ENCODE measurements at places on chromosomes 1 and 21.

GRCh38 chr1:228828151-228828550 lies 92.9 kb downstream of the RHOU start:
- no peak for DNase-seq

- DNase-seq, result no peak
These were observed 35.7 kb upstream of the RCC1 start for GRCh38 chr1:28470146-28470545.

DNA sequence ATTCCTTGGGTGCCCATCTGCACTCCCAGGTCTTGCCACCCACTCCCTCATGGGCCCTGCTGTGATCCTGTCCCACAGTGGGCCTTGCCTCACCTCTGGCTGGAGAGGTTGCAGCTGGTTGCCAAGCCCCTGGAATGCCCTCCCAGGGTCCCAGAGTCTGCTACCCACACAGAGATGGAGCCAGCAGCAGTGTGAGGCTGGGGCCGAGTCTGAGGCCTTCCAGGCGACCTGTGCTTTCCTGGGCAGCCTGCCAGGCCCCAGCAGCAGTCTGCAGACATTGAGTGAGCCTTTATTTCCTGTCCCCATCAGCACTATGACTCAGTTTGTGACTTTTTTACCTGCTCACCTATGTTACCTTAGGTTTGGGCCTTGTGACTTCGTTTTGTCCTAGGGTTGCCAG lies 25.0 kb upstream of the TSPAN2 start:
- peak; percentile 34 for DNase-seq

GRCh38 chr21:35044770-35045541 lies 4.1 kb downstream of the RUNX1 start:
- no peak for DNase-seq

DNA sequence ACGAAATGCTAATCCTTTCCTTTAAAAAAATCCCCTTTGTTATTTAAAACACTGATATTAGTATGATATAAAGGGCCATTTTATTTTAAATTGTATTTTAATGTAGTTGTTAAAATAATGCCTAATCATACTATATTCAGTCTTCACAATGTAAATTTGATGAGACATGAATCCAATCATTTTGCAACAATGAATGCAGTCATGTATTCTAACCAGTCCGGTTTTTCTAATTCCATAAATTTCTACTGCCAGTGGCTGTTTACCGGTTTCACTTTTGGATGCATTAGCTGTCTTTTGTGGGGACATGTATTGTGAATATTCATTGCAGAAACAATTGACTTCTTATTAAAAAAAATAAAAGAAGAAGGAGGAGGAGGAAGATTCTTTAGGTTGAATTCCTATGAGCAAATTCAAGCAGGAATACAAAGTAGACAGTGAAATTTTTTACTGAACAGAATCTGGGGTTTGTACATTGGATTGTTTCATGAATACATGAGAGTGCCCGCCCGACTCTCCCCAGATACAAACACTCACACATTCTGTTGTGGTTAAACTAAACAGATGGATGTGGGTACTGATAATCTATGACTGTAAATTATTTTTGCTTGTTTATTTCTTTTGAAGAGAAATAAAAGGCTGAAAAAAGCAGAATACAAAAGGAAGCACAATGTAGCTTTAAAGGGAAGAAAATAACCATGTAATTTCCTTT lies 624.8 kb upstream of the PTBP2 start:
- DNase-seq, result no peak

GRCh38 chr1:36322786-36323635 lies 434 bp downstream of the EVA1B start:
- DNase-seq, result no peak

- DNase-seq, result no peak
These were observed 46.2 kb downstream of the OSBPL9 start for GRCh38 chr1:51663105-51663504.

- DNase-seq, result no peak
These were observed 272.9 kb upstream of the C1orf174 start for GRCh38 chr1:4172644-4173599.

DNA sequence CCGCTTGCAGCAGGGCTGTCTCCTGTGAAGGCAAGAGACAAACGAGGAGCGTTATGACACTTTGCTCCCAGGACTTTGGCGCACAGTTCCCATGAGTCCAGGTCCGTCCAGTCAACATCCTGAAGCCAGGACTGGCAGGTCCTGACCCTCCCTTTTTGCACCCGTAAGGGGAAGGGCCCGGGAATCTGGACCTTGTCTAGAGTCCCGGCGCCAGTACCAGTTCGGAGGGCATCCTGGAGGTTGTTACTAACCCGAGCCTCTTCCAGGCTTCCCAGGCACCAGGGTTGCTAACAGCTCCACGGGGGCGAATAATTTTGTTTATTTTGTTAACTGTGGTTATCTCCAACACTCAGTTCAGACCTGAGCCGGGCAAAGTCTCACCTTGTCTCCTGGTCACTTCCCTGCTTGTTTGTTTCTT lies 682 bp upstream of the RWDD3 start:
- DNase-seq, result no peak

DNA sequence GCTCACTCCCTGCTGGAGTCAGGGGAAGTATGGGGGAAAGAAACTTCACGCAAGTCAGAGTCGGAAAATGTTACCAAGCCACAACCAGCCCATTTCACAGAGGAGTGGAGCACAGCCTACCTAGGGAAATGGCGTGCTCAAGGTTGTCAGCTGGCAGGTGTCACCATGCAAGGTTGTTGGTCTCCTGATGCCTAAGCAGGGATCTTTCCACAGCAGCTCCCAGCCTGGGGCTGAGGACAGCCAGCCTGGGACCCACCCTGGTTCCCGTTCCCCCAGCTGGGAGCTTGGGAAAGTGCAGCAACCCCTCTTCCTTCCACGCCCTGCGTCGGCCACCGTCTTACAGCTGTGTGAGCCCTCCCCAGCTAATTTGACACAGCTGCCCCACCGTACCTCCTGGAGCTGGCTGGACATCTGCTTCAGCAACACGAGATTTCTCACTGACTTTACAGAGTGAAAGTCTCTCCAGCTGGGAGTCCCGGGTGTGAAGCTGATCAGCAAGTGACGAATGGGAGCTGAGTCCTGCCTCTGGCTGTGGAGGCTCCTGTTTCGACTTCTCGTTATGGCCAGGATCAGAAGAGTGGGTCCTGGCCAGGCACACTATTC lies 224.6 kb upstream of the RAB4A start:
- no peak for DNase-seq

DNA sequence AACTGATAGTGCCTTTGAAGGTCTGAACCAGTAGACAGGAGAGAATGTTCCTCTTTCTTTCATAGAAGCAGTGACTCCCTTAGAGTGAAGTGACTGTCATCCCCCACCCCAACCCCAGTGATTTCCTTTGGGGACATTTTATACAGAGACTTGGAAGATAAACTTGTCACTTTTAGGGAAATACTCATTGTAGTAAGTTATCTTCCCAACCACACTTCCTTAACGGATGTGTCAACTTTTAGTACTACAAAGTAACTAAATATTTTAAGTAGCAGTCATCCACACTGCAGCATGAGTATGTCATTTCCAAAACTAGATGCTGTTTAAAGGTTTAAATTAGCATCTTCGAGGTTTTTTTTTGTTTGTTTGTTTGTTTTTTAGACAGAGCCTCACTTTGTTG lies 13.7 kb downstream of the LRRC8B start:
- no peak for DNase-seq

DNA sequence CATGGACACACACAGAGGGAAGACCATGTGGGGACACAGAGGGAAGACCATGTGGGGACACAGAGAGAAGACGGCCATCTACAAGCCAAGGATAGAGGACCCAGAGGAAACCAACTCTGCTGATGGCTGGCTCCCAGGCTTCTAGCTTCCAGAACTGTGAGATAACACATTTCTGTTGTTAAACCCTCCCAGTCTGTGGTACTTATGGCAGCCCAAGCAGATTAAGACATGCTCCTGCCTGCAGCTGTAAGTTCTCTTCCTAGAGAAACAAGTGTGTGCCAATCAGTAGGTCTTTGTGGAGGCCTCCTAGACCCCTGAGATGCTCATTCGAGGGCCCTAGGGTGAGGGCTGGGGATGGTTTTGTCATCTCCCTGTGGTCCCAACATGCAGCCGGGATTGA lies 2.7 kb downstream of the AGT start:
- no peak for DNase-seq

DNA sequence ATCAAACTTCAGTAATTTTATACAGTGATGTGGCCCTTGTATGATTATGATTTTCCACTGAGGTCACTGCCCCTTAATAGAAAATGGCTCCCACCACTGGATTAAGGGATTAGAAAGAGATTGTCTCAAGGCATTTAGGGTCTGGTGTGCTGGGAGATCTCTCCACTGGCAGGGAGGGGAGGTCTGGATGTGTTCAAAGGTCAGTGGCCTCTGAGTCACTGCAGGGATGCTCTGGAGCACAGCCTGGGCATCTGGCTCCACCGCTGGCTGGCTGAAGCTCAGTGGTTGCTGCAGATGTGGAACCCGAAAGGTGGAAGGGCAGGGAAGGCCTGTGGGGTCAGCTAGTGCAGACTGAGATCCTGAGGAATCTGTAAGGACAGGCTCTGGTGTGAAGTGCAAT lies 18.3 kb upstream of the CHI3L1 start:
- no peak for DNase-seq

DNA sequence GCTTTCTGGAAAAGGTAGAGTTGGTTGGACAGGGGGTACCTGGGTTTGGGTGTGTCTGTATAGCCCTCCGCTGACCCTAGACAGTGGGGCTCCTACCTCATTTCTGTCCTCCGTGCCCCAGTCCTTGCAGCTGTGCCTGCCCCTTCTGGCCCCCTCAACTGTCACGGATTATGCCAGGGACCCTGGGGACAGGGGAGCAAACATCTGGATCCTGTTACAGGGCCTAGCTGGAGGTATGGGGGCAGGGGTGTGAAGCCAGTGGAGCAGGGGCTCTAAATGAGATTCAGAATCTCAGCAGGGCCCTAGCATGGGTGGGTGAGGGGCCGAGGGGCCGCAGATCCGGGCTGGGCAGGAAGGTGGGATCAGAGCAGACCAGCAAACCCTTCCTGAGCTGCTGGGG lies 81.0 kb downstream of the TAS1R2 start:
- DNase-seq, result no peak

GRCh38 chr21:38561613-38562581 lies 63.6 kb upstream of the ERG start:
- no peak for DNase-seq

DNA sequence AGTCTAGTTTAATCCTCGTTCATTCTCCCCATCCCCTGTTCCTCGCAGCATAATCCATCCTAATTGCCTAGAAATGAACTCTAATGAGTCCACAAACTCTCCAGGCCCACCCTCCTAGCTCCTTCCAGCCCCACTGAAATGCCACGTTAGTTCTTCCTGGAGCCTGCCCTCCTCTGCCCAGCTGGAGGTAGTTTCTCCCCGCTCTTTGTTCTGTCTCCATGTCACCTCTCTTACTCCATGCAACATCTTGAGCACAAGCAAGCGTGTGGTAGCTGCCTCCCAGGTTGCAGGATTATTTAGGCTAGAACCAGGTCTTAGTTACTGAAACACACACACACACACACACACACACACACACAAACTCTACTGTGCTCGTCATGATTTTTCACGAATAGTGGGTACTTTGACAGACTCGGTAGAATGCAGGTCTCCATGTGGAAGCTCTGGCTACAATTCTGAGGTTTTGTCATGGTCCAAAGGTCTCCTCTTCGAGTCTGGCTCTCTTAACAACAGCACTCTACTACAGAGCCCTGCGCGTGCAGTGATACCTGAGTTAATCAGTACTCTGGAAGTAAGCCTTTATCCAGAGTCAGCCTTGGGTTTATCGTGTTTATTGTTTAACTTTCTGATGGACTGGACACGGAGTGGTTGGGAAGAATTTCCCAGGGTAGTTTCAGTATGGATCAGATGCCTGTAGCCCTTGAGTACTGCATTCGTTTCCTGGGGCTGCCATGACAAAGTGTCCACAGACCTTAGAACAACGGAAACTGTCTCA lies 27.5 kb downstream of the HUNK start:
- DNase-seq, result no peak

DNA sequence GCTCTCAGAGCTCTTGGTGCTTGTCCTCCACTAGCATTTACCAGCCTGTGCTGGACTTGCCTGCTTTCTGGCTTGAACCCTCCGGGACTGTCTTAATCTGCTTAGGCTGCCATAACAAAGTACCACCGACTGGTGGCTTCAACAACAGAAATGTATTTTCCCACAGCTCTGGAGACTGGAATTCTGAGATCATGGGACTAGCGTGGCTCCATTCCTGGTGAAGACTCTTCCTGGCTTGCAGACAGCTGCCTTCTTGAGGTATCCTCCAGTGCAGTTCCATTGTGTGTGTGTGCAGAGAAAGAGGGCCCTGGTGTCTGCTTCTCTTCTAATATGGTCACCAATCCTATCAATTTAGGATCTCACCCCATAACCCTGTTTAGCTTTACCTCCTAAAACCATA lies 22.0 kb upstream of the RCAN1 start:
- DNase-seq, result no peak

- DNase-seq, result no peak
These were observed 23.0 kb upstream of the CAMK1G start for GRCh38 chr1:209560529-209560928.

- DNase-seq, result no peak
These were observed 83.2 kb downstream of the HIVEP3 start for GRCh38 chr1:41835485-41835884.

- DNase-seq, result no peak
These were observed 13.5 kb downstream of the EFCAB14 start for GRCh38 chr1:46705408-46705807.

- DNase-seq, result no peak
These were observed 88.0 kb upstream of the IVNS1ABP start for GRCh38 chr1:185404907-185405568.

DNA sequence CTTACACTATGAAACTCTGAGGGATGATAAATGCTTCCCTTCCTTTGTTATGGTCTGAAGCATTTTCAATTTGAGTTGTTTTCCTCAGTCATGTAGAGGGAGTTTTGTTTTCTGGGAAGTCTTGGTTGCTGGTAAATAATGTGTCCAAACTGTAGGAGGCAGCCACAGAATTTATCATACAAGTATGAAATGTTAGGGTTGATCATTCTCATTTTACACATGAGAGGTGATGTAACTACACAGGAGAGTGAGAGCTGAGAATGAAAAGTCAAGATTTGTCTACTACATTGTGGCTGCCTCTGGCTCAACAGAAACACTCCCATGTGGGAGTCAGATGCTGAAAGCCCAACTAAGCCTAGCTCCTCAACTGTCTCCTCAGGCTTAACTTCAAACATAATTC lies 182.5 kb upstream of the SGIP1 start:
- DNase-seq, result peak; percentile 43

- no peak for DNase-seq
These were observed 6.2 kb upstream of the ERO1B start for GRCh38 chr1:236287757-236288619.

GRCh38 chr21:15809065-15809464 lies 79.3 kb downstream of the USP25 start:
- no peak for DNase-seq

GRCh38 chr1:54439550-54440223 lies 33.5 kb upstream of the SSBP3 start:
- no peak for DNase-seq

GRCh38 chr21:38610623-38611251 lies 112.5 kb upstream of the ERG start:
- no peak for DNase-seq

- DNase-seq, result peak; percentile 22
These were observed 12.8 kb downstream of the OTUD7B start for GRCh38 chr1:149997585-149998262.

Measured in CD4-positive, alpha-beta T cell treated with Interleukin-4 for 4 hours (primary cell).